ENCODE measurements at places on chromosomes 5 and 9.

GRCh38 chr9:71245651-71246050 is 124.2 kb upstream of the TRPM3 start:
- DNase-seq = no peak

DNA sequence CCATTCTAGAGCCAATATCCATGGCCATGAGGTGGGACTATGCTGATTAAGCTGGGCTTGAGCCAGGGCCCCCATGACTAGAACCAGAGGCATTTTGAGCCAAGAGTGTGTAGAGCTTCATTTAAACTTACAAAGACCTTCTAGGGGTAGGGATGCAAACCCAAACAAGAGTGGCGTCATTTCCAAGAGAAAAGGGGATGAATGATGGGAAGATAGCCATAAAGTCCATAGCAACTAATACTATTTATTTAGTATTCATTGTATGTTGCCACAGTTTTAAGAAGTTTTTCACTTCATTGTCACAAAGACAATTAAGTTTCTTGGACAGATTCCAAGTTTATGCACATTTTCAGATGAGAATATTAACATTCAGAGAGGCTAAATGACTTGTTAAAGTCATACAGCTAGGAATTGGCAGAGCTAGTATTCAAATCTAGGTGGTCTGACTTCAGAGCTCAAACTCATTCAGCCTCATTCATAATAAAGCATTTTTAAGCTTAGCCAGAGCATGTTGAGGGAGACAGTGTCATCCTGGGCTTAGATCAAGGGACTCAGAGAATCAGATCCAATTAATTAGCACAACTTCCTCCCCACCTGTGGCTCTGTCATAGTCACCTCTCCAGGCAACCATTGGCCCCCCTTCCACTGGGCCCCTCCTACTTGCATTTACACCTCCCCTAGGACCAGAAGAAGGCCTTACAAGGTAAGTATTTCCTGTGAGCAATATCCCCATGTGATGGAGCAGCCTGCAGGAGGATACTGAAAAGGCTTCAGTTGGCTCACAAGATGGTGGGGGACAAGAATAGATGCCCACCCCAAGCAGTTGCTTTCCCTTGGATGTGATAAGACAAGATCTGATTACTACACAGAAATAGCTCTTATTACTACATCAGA is 95.0 kb upstream of the PCSK1 start:
- no peak for DNase-seq

DNA sequence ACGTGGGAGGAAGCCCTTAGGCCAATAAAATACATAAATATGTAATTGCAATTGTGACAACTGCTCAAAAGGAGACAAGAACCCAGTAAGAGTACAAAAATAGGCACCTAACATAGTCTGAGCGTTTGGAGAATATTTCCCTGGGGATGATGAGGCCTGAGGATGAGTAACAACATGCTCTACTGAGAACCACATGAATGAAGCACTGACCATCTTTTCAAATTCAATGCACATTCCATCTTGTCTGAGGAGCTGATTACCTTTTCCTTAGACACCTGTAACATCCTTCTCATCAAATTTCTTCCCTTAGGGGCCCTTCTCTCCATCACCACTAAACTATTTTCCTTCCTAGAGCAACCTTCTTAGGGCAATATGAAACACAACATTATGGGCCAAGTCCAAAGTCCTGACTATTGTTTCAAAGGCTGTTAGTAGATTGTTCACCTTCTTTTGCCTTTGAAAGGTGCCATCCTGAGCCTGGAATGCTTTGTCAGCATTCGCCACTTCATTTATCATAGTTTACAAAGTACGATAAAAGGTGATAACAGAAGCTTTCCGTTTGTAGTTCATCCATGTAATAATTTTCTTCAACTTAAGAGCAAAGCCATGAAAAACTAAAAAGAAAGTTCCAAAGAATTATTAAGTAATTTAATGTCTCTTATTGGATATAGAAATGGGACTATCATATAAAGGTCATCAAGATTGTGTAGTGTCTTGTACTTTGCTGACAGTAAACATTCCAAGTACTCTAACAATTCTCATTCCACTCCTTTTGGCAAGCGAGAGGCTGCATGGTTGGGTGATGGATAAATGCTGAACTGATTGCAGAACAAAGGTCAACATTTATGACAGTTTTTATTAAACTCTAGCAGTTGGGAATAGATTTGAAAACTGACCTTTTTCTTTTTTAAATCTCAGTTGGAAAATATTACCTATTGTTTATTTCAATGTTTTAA is 471.3 kb downstream of the PDE4D start:
- no peak for DNase-seq

- no peak for DNase-seq
These were observed 31.1 kb upstream of the FRMD3 start for GRCh38 chr9:83569326-83569725.

GRCh38 chr9:1337169-1337568 is 287.0 kb downstream of the DMRT2 start:
- DNase-seq = no peak

GRCh38 chr5:3489239-3489843 is 106.3 kb upstream of the IRX1 start:
- DNase-seq = no peak

DNA sequence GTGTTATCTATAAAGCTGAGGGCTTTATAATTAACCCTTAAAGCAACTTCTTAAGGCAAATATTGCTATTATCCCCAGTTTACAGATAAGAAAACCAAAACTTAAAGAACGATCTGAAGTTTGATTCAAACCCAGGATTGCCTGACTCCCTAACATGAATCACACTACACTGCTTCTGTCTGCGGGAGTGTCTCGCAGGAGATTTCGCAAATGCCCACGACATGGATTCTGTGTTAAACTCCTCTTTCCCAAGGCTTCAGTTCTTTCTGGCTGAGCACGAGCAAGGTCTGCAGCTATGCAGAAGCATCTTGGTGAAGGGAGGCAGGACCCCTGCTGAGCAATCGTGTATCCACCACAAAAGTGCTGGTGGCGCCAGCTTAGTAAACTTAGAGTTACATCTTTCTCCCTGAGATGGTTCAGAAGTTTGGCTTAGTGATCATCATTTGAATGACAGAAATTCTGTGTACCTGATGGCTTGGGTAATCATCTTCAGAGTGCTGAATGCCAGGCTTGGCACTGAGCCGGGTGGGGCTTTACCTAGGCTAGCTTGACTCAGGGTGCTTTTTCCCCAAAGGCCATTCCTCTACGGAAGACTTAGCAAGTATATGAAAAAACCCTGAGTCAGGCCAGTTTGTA is 81.4 kb upstream of the PIK3R1 start:
- DNase-seq = no peak

DNA sequence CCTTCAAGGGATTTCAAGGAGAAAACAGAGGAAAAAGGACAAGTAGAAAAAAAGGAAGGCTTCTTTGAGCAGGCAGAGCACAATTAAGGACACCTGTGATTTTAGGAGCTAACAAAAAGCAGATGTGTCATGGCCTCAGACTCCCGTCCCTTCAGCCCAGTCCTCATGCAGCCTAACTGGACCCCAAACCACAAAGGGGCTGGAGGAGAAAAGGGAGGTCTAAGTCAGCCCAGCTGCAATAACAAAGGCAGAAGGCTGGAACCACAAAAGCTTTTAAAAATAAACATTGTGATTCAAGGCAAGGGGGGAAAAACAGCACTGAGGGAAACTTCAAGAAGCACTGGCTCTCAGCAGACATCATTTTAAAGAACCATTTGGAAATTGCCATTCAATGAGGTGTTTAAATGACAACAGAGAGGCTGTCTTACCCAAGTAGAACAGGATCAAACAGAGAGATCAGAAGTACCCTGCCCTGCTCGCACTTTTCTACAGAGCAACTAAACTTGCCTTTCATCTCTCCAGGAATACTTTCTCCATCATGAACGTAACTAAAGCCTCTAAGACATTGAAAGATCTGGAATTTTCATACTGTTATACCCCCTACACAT is 89.3 kb downstream of the SEMA5A start:
- peak; percentile 67 for DNase-seq

- no peak for DNase-seq
These were observed 50.0 kb upstream of the ALDH1B1 start for GRCh38 chr9:38342532-38342931.

GRCh38 chr9:81595887-81596543 is 93.3 kb downstream of the TLE1 start:
- no peak for DNase-seq

GRCh38 chr9:76401176-76401575 is 7.0 kb upstream of the RFK start:
- DNase-seq = no peak

GRCh38 chr5:17336054-17336453 is 118.6 kb downstream of the BASP1 start:
- DNase-seq = no peak

DNA sequence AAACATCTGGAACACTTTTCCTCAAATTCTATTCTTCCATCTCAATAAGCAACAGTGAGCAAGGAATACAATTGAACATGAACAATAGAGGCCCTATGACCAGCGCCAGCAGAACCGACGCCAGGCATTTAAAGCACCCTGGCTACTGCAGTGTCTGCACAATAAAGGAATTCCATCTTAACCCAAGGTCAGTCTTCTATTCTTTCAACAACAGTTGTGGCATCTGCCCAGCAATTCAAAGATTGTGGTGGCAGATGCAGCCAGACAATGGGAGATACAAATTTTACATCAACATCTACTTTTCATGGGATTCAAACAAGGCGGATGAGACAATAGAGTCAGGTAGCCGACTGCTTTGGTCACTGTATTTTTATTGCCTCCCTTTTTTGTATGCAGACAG is 65.9 kb downstream of the ELL2 start:
- DNase-seq = no peak

GRCh38 chr9:101029315-101030085 is 973 bp downstream of the PLPPR1 start:
- no peak for DNase-seq

DNA sequence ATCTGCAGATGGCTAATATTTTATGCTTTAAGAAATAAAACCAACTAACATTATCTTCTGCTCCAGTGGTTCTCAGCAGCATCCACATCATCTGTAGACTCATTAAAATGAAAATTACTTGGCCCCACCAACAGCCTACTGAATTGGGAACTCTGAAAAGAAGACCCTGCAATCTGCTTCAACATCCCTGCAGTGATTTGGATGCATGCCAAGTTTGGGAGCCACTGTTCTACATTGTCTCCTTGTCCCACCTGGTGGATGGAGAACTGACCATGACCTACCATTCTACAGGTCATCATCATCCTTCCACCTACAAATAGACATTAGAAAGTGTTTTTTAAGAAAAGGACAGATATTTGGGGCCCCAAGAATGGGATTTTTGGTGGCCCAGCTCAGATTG is 71.1 kb downstream of the ACER2 start:
- no peak for DNase-seq

- no peak for DNase-seq
These were observed 423.0 kb upstream of the ZNF608 start for GRCh38 chr5:125169396-125169795.

DNA sequence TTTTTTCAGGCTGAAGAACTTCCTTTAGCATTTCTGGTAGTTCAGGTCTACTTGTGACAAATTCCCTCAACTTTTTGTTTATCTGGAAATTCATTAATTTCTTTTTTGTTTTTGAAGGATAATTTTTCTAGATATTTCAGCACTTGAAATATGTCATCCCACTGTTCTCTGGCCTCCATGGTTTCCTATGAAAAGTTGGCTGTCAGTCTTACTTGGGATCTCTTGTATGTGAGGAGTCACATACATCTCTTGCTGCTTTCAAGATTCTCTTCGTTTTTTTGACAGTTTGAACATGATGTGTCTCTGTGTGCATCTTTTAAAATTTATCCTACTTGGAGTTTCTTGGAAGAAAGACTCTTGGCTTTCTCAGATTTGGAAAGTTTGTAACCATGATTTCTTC is 79.5 kb downstream of the RIC1 start:
- no peak for DNase-seq

DNA sequence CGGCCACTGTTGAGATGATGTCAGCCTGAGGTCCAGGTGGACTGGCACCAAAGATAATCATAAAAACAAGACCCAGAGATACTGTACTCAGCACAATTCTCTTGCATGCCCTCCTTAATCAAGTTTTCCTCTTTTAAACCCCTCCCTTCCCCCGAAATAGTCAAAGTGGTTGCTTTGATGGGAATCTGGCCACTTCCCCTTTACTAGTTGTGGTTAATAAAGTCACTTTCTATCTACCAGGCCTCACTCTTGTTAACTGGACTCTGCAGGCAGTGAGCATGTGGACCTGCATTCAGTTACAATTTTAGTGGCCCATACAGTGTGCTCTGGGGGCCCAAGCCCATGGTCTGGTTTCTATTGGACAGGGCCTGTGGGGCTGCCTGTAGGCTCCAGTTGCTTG is 17.5 kb downstream of the FBP2 start:
- DNase-seq = no peak

- DNase-seq = no peak
These were observed 735 bp downstream of the PTGR1 start for GRCh38 chr9:111598733-111599091.

GRCh38 chr9:133108794-133109641 is 12.0 kb downstream of the RALGDS start:
- DNase-seq = no peak

- no peak for DNase-seq
These were observed 43.0 kb upstream of the FCN1 start for GRCh38 chr9:134960701-134961181.

DNA sequence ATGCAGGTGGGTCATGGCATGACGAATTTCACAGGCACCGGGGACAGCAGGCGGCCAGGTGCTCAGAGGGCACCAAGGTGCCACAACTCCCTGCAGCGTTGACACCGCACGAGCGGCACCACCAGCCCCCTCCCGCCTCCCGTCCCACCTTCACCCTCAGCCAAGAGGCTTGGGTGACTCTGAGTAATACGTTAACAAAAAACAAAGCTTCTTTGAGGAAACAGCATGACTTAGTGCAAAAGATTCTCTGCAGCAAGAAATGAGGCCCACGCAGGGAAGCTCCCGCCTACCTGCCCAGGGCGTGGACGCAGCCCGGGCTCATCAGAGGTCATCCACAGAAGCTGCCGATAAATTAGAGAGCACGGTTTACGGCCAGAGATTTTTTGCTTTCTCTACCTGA is 4.1 kb downstream of the TMEM250 start:
- no peak for DNase-seq

DNA sequence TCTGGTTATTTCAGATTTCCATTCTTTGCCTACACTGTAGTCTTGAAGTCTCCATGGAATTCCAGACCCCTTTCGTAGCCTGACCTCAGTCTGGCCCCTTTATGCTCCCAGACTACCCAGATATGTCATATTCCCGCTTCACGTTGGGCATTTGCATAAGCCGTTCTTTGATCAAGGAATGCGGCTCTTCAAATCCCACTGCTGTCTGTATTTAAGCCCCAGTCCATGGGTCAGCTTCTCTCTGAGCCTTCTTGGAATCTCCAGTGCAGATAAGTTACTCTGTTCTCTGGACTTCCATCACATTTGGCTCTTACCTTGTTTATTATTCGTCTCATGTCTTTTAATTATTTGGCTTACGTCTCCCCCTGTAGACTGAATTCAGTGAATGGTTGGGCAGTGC is 97.4 kb downstream of the PARP8 start:
- no peak for DNase-seq

DNA sequence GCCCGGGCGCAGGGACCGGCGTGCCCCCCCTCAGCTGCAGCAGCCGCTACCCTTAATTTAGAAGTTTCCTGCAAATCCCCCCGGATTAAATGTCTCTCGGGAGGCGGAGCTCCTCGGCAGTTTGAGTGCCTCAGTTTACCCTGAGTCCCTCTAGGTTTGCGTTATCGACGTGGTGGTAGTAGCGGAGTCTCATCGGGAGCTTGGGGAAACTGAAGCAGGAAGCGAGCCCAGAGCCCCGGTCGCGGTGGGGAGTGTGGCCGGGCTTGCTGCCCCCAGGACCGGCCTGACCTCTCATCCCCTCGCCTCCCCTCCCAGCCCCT is 529 bp upstream of the TPM2 start:
- DNase-seq = no peak

- DNase-seq = no peak
These were observed 19.8 kb upstream of the MYORG start for GRCh38 chr9:34396276-34397214.
